ENCODE measurements at places on chromosomes 11 and 22. TPM values are rescaled to one million over a fixed set of nuclear protein-coding genes. Genes with fewer than 3 reads are reported as not detected.

GRCh38 chr11:126594921-126595367, 239.5 kb downstream of the ST3GAL4 start:
- no peak for DNase-seq

- no peak for DNase-seq
Measured at GRCh38 chr22:27513021-27513420, 288.5 kb downstream of the MN1 start.

DNA sequence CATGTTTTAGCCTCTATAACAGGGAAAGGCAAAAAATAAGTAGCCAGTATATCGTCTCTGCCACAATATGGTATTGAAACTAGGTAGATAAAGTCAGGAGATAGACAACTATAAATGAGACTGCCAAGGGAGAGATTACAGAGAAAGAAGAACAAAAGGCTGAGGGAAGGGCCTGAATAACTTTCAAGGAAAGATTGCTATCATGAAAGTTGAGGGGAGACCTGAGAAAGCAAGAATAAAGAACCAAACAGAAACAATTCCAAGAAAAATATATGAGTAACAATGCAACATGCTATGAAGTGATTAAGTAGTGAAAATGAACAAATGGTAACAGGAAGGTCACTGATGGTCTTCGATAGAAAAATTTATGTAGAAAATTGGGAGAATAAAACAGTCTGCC, 690.1 kb downstream of the METTL15 start:
- no peak for DNase-seq

DNA sequence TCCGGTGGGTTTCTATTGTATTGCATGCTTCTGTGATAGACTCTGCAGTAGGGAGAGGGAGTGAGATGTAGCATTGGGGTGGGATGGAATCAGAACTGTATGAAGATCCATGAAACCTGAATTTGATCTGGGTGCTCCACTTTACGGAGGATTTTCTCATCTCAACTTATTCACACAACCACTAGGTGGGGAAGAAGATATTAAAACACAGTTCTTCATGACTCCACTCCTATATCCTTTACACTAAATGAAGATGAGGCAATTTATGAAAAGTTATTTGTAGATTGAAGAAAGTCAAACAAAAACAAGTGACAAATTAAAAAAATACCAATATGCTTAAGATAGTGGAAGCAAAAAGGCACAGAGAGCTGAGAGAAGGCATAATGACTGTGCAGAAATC, 92.6 kb upstream of the PDGFD start:
- no peak for DNase-seq

GRCh38 chr11:129319751-129320150, 55.9 kb upstream of the BARX2 start:
- DNase-seq: no peak

- no peak for DNase-seq
Measured at GRCh38 chr11:18452927-18453326, 2.7 kb upstream of the LDHAL6A start.

GRCh38 chr22:37254209-37254866, 10.3 kb upstream of the RAC2 start:
- DNase-seq: no peak

DNA sequence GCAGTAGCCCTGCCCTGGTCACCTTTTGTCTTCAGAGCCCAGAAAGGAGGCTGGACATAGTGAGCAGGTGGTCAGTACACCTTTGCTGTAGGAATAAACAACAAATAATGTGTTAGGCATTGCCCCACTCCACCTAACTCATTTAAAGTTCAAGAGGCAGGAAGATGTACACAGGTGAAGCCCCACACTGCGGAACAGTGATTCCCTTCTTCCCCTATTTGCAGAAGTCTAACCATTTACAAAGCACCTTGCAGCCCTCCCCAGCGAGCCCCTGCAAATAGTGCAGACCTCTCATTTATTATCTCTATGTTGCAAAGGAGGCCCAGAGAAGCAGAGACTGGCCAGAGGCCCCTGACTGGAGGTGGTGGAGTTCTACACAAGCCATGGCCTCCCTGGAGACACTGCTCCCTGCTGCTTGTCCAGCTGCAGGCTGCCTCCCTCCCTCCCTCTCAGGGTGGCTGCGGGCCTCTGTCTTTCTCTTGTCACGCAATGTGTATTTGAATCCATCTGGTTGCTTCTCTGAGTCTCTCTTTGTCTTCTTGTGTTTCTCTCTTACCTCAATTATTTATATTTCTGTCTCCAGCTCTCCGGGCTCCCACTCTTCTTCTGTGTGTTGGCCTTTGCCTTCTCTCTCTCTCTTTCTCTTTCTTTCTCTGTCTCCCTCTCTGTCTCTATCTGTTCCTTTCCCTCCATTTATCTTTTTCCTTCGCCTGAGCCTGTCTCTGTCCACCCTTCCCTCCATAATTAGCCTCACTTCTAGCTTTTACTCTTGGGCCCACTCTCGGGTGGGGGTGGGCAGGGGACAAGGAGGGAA, 59.1 kb upstream of the PRDM11 start:
- no peak for DNase-seq

DNA sequence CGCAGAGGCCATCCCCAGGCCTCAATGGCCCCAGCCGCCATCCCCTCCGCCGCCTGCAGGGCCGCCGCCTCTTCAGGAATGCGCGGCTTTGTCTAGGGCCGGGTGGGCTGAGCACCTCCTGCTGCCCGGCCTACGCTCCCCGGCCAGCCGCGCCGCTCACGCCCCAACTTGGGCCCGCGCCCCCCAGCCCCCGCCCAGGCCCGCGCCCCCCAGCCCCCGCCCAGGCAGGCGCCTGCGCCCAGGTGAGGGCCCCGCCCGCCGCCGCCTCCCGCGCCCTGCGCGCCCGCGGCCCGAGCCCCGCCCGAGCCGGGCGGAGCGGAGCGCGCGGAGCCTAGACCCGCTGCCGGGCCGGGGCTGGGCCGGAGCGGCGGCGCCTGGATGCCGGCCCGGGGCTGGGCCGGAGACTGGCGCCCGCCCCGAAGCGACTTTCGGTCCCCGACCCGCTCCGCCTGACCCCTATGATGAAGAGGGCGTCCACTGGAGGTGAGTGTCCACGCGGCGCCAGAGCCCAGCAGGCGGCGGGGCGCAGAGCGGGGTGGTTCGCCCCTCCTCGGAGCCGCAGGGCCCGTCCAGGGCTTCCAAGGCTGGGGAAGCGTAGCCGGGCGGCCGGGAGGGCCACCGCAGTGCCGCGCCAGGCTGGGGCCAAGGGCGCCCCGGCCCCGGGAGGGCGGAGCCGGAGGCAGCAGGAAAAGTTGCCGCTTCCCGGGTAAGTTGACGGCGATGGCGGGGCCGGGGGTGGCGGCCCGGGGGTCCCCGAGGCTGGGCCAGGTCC, 34.3 kb upstream of the PRODH start:
- DNase-seq: no peak

GRCh38 chr11:123481640-123482039, 51.6 kb downstream of the GRAMD1B start:
- DNase-seq: no peak

GRCh38 chr11:121451986-121452608, at the start of gene SORL1:
Gene SORL1, plus strand, starts transcription at chr11:121452314. Its CDS starts 18 bp downstream, at chr11:121452332.
- peak; percentile 88 for DNase-seq

DNA sequence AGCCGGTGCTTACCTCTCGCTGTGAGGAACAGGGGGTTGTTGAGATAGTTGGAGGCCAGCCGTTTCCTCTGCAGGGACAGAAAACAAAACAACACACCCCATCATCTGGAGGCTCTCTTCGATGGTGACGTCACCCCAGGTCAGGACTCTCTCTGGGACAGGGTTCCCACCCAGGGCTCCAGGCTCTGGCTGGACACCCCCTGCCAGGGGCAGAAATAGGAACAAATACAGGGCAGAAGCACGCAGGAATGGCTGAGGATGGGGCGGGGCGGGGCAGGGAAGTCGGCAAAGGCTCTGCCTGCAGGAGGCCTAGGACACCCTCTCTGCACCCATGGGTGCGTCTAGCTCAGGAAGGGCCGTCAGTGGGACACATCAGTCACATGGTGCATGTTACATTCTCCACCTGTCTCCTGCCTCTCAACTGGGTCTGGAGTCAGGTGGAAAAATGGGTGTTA, 118.5 kb downstream of the PHF21B start:
- DNase-seq: no peak

DNA sequence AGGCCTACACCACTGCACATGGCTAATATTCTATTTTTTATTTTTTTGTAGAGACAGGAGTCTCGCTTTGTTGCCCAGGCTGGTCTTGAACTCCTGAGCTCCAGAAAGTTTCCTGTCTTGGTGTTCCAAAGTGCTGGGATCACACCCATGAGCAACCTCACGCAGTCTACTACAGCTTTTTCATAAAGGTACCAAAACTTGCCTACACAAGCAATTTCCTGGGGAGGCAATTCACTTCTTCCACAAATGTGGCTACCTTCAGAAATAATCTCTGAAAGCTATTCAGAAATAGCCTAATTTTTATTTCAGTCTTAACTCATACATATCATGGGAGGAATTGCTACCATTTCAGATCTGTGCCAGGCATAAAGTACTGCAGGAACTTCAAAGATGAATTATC, 11.4 kb downstream of the SLC35F2 start:
- DNase-seq: no peak

- no peak for DNase-seq
Measured at GRCh38 chr22:18148293-18148965, 1.5 kb upstream of the USP18 start.

- DNase-seq: no peak
Measured at GRCh38 chr11:114169321-114169749, 109.8 kb downstream of the ZBTB16 start.

DNA sequence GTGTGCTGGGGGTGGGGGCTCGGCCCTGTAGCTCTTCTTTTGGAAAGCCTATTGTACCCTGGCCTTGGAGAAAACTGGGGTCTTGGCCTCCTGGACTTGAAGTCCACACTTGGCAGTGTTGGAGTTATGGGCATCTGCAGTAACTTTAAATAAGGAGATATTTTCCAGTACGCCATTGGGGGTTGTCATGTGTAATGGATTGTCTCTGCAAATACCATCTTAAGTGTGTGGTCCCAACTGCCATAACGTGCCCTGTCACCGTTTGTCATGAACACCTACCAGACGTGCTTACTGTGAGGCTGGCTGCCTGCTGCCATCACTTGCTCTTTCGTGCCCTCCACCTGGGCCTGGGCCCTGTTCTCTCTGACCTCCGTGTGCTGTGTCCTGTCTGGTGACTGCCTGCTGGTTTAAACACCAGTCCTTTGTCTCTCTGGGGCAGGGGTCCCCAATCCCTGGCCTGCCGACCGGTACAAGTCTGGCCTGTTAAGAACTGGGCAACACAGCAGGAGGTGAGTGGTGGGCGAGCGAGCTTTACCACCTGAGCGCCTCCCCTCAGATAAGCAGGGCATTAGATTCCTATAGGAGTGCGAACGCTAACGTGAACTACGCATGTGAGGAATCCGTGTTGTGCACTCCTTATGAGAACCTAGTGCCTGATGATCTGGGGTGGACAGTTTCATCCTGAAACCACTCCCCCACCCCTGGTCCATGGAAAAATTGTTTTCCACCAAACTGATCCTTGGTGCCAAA, 3.6 kb upstream of the ZDHHC8 start:
- DNase-seq: no peak

- DNase-seq: no peak
Measured at GRCh38 chr11:14423633-14424032, 64.7 kb upstream of the RRAS2 start.

DNA sequence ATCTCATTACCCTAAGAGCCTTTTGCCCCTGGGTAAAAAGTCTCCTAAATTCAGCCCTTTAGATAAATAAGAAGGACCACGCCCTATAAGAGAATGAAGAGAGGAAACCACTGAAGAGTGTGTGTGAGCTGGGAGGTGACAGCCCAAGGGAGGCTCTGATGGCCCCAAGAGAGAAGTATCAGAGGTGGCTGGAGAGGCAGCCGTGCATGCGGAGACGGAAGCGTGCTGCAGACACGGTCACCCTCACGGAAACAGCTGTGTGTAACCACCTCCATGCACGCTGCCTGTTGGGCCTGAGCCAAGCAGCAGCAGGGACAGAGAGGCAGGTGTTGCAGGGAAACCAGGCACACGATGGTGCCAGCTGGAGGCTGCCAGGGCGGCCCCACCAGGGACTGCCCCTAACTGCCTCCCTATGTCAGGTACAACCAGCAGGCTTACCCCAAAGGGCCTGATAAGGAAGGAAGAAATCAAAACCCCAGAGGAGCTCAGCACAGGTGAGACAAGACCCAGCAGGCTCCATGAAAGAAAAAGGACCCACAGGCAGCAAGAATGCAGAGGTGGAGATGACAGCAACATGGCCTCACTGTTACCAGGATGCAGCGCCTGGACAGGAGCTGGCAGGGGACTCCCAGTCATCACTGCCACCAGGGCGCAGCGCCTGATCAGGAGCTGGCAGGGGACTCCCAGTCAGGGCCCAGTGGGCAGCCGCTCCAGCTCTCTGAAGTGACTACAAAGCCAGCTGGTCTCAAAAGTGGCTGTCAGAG, 7.8 kb downstream of the LARGE2 start:
- DNase-seq: peak; percentile 77

- DNase-seq: no peak
Measured at GRCh38 chr11:6616596-6617250, 2.5 kb downstream of the TPP1 start.

- DNase-seq: no peak
Measured at GRCh38 chr11:80702264-80702663, 1261.4 kb upstream of the TENM4 start.

DNA sequence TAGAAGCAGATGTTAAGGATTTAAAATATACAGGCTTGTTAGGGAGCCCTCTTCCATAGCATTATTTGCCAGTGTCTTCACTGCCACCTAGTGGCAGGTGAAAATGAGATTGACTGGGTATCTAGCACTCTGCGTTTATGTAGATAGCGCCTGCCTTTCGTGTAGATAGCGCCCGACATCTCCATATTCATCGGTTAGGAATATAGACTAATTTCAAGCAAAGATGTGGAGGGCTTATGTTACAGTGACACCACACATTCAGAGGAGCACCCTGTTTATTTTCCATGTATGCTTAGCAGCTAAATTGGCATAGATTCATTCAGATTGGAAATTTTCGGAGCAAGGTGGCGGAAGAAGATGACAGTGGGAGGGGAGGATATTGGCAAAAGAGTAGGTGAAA, 72.0 kb downstream of the SLC5A12 start:
- peak; percentile 68 for DNase-seq

GRCh38 chr11:67278135-67278938, 10.8 kb upstream of the ANKRD13D start:
- DNase-seq: peak; percentile 25

- DNase-seq: peak; percentile 17
Measured at GRCh38 chr11:1476940-1477736, 9.4 kb downstream of the MOB2 start.

- peak; percentile 70 for DNase-seq
Measured at GRCh38 chr11:47768101-47768612, 1.0 kb upstream of the FNBP4 start.

Gene MYO7A
- 5.8 TPM for total RNA-seq

Gene MYOD1
- not detected for total RNA-seq

Gene CBLIF
- total RNA-seq: not detected

Gene GGTLC3
- total RNA-seq: not detected

Gene MS4A6A
- 57.3 TPM for total RNA-seq

Gene OR8D1
- not detected for total RNA-seq

Gene KBTBD4
- total RNA-seq: 11.7 TPM

Gene NXPE4
- total RNA-seq: 191 TPM

Gene SPON1
- 86.7 TPM for total RNA-seq

Measured in left colon (tissue), 2 donors.